ENCODE measurements at places on chromosomes 16 and 17. TPM values are rescaled to one million over a fixed set of nuclear protein-coding genes. Genes with fewer than 3 reads are reported as not detected.

GRCh38 chr16:1472974-1473373, 1.9 kb downstream of the CLCN7 start:
- DNase-seq: no peak

GRCh38 chr17:47712330-47713023, 18.5 kb downstream of the TBKBP1 start:
- no peak for DNase-seq

DNA sequence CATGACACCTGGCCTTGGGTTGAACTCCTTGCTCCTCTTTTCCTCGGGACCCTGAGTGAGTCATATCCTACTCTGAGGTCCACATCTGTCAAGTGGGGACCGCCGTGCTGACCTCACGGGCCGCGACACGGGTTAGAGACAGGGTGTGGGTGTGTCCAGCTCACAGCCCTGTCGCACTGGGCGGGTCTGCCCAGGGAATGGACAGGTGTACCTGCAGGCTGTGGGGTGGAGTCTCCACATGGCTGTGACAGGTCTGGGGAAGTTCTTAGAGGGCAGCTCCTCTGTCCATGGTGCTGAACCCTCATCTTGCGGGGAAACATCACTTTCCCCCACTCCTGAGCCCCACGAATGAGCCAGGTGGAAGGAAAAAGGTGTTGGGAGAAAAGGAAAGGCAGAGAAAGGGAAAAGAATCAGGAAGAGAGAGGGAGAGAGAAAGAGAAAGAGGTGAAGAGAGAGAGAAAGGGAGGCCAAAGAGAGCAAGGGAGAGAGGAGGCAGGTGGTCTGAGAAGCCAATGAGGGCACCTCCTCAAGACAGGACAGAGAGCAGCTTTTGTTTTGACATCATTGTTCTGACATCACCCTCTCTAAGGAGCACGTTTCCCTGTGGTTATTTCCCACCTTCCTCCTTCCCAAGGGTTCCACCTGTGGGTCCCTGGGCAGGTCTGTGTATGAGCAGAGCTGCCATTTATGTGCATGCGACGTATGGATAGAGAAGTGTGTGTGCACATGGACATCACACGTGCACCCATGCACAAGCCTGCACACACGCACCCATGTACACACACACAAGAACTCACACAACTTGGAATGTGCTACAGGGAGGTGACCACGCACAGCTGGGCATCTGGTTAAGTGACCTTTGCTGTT, 32.6 kb upstream of the CBFA2T3 start:
- DNase-seq: no peak

DNA sequence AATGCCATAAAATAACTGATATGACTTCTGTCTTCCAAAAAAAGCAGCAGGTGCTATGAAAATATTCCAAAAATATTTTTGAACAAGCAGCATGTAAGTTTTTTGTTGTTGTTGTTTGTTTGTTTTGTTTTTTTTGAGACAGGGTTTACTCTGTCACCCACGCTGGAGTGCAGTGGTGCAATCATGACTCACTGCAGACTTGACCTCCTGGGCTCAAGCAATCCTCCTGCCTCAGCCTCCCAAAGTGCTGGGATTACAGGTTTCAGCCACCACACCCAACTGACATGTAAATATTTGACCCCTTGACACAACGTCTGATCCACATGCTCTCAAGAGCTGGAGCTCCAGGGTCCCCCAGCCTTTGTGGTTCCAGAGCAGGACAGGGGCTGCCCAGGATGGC, 98.4 kb downstream of the LITAF start:
- no peak for DNase-seq

DNA sequence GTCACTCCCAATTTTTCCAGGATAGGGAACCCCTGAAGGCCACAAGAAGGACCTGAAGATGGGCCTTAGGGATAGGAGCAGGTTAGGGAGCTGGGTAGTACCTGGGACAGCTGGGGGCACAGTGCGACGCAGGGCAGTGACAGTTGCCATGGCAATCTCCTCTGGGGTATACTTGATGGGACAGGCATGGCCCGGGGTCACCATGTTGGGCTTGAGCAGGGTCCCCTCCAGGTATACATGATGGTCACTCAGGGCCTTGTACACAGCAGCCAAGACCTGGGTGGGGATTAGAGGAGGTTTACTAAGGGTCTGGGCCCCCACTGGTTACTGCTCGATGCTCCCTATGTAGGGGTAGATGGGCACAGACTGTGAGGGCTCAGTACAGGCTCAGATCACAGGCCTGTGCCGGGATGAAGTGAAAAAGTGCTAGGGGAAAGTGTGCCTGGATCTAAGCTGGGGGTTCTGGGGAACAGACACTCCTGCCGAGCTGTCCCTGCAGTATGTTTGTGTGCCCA, 2.7 kb downstream of the ALDOC start:
- DNase-seq: no peak

The TMEM98 gene
- total RNA-seq: 190 TPM

The FZD2 gene
- 20.3 TPM for total RNA-seq

Data from fibroblast of lung (primary cell).